ENCODE measurements at places on chromosomes 4 and X.

GRCh38 chrX:42934020-42934726, 156.2 kb upstream of the PPP1R2C start:
- DNase-seq, result no peak

GRCh38 chrX:118164138-118164537, 47.5 kb upstream of the KLHL13 start:
- no peak for DNase-seq

DNA sequence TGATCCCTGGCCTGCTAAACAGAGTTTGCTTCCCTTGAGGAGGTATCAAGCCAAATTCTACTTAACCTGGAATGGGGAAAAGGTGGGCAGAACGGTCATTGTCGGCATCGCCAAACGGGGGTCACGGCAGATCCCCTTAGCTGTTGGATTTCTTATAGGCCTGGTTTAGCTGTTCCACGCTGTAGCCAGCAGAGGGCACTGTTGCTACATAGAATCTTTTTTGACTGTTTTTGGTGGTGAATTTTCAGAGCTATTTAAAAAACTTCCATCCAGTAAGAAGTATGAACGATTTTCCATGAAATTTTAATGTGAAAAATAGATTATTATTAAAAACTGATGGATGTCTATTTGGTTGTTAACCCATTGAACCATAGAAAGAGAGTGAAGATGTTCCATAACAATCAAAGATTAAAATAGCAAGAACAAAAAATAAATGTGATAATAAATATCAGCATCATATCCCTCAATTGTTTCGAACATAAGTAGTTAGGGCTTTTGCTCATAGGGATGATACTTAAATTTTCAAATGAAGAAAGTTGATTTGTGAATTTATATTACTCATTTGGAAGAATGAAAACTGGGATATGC, 56.6 kb downstream of the LINC00632 start:
- peak; percentile 3 for DNase-seq

- DNase-seq, result no peak
Measured at GRCh38 chr4:7759216-7759615, 180.4 kb downstream of the AFAP1 start.

DNA sequence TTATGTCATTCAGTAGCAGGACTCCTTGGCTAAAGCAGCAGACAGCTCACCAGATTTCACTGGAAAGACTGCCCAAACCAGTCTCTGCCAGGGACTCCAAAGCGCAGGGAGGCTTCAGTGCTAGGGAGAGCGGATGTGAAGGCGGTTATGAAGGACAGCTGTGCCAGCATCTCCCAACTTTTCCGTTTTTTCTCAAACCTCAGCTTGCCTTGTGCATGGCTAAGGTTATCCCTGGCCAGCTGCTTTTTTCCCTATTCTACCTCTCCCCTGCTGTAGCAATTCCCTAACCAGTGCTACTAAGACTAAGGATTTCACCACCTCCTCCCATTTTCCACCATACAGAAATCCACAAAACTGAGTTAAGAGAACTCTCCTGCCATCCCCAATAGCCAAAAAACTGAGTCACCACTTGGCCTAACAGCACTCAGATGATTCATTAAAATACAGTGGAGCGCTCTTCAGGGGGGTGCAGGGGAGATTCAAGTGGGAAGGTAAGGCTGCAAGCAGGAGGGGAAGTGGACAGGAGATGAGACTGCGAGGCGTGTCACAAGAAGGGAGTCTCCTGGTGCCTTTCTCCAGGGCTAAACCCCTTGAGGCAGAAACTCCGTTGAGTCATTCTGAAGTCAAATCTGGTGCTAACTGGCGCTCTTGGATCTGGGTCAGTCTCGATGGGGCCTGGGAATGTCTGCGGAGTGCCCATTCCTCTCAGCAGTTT, 90.7 kb downstream of the PALLD start:
- no peak for DNase-seq
